SK-N-MC (cell line): ENCODE measurements at places on chromosomes 12 and 14.

DNA sequence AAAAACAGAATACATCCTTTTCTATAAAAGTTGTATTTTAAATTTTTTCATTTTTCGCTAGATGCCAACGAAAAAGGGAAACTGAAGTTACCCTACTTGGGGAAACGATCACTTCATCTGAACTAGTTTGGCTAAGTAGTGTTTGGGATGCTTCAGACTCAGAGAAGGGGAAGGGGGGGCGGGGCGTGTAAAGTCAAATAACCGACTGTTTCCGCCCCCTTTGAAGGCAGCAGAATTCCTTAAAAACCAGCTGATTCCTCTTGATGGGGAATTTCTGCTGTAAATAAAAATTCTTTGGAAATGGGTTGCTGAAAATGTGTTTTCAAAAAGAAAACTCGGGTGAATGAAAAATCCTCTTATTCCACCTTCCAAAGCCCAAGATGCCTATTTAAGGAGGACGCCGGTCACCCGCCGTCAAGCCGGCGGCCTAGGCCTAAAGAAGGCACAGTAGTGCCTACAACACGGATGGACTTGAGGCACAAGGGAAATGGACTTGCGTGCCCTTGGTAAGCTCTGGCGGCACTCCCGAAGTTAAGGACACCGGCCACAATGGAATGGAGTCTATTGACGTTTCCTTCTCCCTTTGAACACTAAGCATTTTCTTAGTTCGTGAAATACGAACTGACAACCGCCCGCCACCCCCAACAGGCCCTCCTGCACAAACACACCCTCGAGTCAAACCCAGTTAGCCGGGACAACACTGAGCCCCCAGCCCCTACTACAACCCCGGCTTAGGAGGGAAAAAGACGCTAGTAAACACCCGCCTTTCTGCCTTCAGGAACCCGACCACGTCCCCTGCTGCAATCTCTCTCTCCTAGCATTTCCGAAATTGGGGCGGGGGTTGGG is 1.9 kb downstream of the ATXN2 start:
- no peak for DNase-seq

DNA sequence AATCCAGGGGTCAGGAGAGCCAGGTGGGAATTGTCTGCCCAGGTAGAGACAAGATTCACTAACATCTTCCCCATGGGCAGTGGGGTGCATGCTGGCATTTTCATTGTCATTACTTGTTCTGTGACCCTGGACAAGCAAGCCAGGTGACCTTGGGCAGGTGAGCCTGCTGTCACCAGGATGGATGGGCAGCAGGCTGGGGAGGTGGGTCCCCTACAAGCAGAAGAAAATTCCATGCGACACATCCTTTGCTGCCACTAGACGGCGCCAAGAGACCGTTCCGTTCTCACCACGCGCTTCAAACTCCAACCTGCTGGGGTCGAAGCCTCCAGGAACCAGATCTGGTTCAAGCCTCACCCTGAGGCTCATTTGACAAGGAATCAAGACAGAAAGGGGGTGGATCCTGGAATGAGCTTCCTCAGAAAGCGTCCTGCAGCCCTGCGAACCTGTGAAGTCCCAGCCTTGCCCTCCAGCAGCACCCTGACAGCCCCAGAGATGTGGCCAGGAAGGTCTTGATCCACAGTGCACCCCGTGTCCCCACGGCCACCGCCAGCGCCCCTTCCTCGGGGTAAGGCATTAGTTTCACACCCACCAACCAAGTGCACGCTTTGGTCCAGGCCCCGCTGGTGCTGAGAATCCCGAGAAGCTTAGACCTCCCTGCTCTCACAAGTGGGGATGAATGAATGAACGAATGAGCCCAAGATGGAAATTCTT is 3.2 kb upstream of the DYNC1H1 start:
- DNase-seq = peak; percentile 52

- peak; percentile 52 for DNase-seq
These were observed 82.1 kb upstream of the SSTR1 start for GRCh38 chr14:38125481-38126037.

- DNase-seq = peak; percentile 44
These were observed 37.0 kb downstream of the RASAL1 start for GRCh38 chr12:113098441-113099028.

- no peak for DNase-seq
These were observed 41.9 kb upstream of the PLEKHG6 start for GRCh38 chr12:6268484-6269157.

DNA sequence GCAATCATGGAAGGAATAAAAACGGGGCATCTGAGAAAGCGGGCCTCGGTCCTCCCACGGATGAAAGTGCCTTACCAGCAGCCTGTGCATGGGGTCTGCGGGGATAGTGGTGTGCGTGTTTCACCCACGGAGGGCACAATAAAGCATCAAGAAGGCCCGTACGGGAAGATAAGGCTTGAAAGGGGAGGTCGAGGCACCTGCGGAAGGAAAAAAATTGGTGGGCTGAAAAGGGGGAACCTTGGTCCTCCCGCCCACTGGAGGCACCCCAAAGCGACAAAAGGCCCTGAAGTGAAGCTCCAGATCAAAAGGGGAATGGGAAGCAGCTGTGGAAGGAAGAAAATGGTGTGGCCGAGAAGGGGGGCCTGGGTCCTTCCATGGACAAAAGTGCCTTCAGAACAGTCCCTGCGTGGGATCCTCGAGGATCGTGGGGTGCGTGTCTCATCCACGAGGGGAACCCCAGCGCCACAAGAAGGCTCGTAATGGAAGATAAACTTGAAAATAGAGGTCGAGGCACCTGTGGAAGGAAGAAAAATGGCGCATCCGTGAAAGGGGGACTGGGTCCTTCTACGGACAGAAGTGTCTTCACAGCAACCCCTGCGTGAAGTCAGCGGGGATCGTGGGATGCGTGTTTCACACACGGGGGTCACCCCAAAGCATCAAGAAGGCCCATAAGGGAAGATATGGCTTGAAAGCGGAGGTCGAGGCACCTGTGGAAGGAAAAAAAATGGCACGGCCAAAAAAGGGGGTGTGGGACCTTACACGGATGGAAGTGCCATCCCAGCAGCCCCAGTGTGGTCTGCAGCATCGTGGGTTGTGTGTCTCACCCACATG is 276.9 kb downstream of the ALG10 start:
- no peak for DNase-seq

- no peak for DNase-seq
These were observed 24.2 kb downstream of the TRAFD1 start for GRCh38 chr12:112149596-112149995.

DNA sequence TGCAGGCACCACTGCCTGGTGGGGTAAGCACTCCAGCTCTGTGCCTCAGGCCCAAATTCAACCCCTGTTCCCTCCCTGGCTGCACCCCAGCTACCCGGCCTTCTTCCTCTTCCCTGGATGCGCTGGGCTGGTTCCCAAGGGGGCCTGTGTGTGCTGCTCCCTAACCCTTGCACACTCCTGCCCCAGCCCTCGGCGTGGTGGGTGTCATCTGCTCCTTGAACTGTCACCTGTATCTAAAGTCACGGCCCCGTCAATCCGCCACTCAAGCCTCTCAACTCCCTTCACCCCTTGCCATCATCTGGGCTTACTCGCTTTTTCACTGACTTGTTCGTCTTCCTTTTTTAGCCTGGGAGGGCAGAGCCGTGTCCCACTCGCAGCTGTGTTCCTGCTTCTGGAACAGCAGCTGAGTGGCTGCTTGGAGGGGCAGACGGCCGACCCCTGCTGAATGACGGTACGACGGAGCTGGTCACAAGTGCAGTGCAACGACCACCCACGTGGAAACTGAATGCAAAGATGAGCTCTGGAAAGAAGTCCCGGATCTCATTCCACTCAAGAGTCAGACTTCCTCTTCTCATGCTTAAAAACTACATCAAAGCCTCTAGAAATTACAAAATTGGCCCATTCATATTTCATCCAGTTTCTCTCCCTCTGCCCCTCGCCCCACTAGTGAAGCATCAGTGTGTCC is 138.9 kb downstream of the PIWIL1 start:
- no peak for DNase-seq

DNA sequence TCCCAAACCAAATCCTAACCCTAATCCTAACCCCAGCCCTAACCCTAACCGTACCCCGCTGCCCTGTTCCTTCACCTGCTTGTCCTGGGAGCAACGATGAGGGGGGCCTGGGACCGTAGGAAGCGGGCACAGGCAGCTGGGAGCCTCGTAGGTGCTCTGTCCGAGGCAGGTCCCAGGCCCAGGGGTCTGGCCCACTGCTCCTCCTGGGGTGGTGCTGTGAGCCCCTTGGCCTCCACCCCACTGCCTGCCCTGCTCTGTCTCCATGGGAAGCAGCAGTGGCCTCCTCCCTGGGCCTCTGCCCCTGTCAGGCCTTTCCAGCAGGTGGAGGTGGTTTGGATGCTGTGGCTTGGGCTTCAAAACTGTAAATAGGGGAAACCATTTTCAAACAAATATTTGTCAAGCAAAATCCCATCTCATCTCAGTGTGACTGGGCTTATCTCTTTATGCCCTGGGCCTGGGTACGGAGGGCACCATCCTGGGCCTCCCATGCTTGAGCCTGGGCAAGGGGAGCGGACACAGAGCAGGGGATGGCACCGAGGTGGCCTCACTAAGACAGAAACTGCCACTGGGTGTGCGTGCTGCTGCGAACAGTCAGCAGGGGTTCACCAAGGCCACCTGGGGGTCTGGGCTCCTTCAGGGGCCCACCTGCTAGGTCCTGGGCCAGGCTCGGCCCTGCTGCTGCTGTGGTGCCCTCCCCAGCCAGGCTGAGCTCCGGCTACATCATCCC is 3.7 kb upstream of the BEGAIN start:
- DNase-seq = no peak

DNA sequence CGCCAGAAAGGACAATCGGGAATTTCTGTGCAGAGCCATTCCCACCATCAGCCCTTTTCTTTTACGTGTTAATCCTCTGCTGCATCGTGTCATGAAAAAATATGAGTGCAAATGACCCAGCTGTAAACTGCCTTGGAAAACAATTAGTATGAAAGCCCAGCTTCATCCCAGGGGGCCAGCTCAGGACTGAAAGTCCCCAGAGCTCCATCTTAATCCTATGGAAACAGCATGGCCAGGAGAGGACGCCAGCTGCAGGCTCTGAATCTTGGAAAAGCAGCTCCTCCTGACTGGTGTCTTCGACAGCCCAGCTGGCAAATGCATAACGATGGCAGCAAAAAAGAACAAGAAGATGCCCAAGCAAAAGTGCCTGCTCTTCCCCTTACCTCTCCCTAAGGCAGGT is 191.5 kb downstream of the NTF3 start:
- DNase-seq = no peak

- DNase-seq = no peak
These were observed 178.6 kb upstream of the EEA1 start for GRCh38 chr12:93107514-93108312.

- DNase-seq = no peak
These were observed 133.8 kb downstream of the ITPR2 start for GRCh38 chr12:26699237-26699636.
